ENCODE measurements at places on chromosomes 3 and 15.
A peak's percentile ranks its signal among the peaks of the same experiment; 100 is the strongest.

GRCh38 chr3:82355228-82355627 lies 593.8 kb upstream of the GBE1 start:
- DNase-seq = no peak

DNA sequence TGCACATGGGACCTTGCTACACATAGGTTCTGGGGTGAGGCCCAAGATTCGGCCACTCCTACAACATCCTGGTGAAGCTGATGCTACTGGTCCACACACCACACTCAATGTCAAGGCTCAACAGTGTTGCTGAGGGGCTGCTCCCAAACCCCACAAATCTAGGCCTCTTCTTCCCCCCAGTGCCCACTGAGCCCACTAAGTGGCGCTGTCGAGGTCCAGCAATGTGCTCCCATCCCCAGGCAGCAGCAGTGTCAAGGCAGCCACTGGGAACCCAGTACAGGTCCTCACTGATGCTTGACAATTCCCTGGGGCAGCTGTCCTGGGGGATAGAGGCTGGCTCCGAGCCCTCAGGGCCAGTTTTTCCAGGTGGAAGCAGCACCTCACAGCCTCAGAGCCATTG lies 21.5 kb downstream of the SCN5A start:
- DNase-seq = no peak

GRCh38 chr3:169505577-169506230 lies 157.8 kb downstream of the MECOM start:
- no peak for DNase-seq

- DNase-seq = peak; percentile 71
Measured at GRCh38 chr15:88681610-88682221, 42.9 kb downstream of the ISG20 start.

- DNase-seq = peak; percentile 82
Measured at GRCh38 chr15:99928429-99928981, 195.3 kb upstream of the LYSMD4 start.

- no peak for DNase-seq
Measured at GRCh38 chr15:79290642-79291275, 8.2 kb downstream of the ANKRD34C start.

DNA sequence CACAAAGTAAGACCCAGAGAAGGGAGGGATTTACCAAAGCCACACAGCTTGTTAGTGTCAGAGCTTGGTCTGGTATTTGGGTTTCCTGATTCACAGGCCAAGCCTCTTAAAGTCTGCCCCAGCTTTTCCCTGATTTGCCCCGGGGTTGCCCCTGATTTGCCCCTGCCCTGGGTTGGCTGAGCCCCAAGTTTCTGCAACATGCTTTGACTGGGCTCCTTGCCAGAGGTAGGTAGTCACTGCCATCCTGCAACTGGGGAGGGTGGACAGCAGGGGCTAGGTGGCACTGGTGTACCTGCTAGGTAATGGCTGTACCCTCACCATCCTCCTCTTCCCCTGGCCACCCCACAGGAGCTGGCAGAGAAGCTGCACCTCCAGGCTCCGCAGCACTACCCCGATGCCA lies 2.5 kb downstream of the MPI start:
- no peak for DNase-seq

- no peak for DNase-seq
Measured at GRCh38 chr3:114872050-114872449, 275.0 kb downstream of the ZBTB20 start.

Data from right hindlimb (tissue), 1 donor.